ENCODE measurements at places on chromosomes 1 and 21. TPM values are rescaled to one million over a fixed set of nuclear protein-coding genes. Genes with fewer than 3 reads are reported as not detected.

FAM163A gene
- polyA plus RNA-seq, result not detected

DNA sequence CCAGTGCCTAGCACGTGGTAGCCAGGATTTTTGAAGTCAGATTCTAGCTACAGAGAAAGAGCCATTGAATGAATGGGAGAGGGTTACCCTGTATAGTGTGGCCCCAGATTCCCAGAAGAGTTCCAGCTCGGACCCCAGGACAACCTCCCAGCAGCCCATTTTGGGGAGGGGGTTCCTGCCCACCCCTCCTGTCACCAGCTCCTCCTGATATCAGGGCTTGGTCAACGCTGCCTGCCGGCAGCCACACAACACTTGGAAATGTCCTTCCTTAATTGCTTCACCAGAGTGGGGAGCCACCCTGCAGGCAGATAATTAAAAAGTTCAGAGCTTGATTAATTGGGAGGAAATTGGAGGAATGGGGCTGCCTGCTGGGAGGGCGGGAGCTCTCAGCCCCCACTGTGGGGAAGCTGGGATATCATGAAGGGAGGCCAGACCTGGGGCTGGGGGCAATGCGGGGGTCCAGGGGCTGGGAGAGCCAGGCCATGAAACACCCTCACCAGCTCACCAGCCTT, 120.5 kb downstream of the LACTBL1 start:
- no peaks in the 10 kb centered on the region for H3K4me1 ChIP-seq
- peaks cover 3% of the 10 kb centered on the region for H3K36me3 ChIP-seq
- no peak overlapping the region for H3K27ac ChIP-seq
- no peak for DNase-seq
- peaks cover 3% of the 10 kb centered on the region for H3K27me3 ChIP-seq

GRCh38 chr1:228315945-228316588, 90.6 kb downstream of the TRIM11 start:
- H3K36me3 ChIP-seq, result no peaks in the 10 kb centered on the region
- DNase-seq, result no peak
- no peaks in the 10 kb centered on the region for H3K4me1 ChIP-seq
- H3K27me3 ChIP-seq, result no peaks in the 10 kb centered on the region

- no peaks in the 10 kb centered on the region for H3K4me1 ChIP-seq
- no peak overlapping the region for H3K4me3 ChIP-seq
- H3K27me3 ChIP-seq, result peaks cover 10% of the 10 kb centered on the region
These were observed 49.2 kb downstream of the FH start for GRCh38 chr1:241470361-241470760.

GRCh38 chr1:119911775-119912174, 15.5 kb upstream of the ADAM30 start:
- DNase-seq, result no peak
- H3K27me3 ChIP-seq, result peaks cover 2% of the 10 kb centered on the region
- peaks cover 18% of the 10 kb centered on the region for H3K4me1 ChIP-seq
- peaks cover 26% of the 10 kb centered on the region for H3K36me3 ChIP-seq

FMO5 gene
- 1.7 TPM for polyA plus RNA-seq

DNA sequence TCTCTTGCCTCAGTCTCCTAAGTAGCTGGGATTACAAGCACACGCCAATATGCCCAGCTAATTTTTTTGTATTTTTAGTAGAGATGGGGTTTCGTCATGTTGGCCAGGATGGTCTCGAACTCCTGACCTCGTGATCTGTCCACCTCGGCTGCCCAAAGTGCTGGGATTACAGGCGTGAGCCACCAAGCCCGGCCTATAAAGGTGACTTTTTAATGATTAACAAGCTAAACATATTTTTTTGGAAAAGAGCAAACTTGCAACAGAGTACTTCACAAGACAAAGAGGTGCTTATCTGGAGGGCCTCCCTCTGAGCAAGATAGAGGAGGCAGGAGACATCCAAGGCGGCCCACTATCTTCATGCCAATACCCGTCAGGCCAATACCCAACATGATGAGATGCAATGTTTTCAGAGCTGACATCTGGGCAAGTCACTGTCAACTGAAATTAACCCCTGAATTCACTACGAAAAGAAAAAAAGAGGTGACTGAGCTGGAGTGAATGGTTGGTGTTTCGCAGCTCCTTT, 10.5 kb downstream of the BCAR3 start:
- no peak for DNase-seq
- H3K36me3 ChIP-seq, result no peaks in the 10 kb centered on the region
- no peak overlapping the region for H3K4me3 ChIP-seq
- no peaks in the 10 kb centered on the region for H3K4me1 ChIP-seq
- H3K27ac ChIP-seq, result no peak overlapping the region

DNA sequence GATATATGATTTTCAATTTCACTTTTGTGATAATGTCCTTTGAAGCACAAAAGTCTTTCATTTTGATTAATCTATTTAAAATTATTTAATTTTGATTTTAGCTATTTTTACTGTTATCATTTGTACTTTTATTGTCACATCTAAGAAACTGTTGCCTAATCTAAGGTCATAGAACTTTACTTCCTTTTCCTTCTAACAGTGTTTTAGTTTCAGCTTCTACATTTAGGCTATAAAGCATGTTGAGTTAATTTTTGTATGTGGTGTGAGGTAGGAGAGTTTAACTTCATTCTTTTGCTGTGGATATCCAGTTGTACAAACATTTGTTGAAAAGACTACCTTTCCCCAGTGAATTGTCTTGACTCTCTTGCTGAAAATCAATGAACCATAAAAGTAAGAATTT, 204.5 kb downstream of the TM2D1 start:
- no peak overlapping the region for H3K27ac ChIP-seq
- no peak overlapping the region for H3K4me3 ChIP-seq
- peaks cover 2% of the 10 kb centered on the region for H3K27me3 ChIP-seq
- DNase-seq, result no peak

- H3K4me1 ChIP-seq, result no peaks in the 10 kb centered on the region
- no peak overlapping the region for H3K27ac ChIP-seq
- peaks cover 3% of the 10 kb centered on the region for H3K27me3 ChIP-seq
- no peaks in the 10 kb centered on the region for H3K36me3 ChIP-seq
These were observed 29.4 kb upstream of the CSF3R start for GRCh38 chr1:36511804-36512798.

DNA sequence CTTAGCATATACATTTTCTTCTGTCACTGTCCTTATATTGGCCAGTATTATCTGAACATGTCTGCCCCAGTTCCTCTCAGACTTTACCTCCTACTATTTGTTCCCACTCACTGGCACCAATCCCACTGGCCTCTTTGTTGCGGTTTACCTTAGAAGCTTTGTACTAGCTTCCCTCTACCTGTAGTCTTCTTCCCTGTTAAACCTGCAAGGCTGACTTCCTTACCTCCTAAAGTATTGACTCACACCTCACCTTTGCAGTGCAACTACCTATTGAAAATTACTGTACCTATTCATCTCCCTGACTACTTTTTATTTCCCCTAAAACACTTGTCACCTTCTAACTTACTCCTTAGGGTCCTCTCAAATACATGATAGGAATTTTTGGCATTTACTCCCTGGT, 111.1 kb downstream of the CLEC20A start:
- H3K36me3 ChIP-seq, result no peaks in the 10 kb centered on the region
- DNase-seq, result no peak
- no peaks in the 10 kb centered on the region for H3K27me3 ChIP-seq

Measured in immature natural killer cell (primary cell).